ENCODE measurements at places on chromosomes 6 and 20.

- DNase-seq = no peak
These were observed 70.1 kb downstream of the ISM1 start for GRCh38 chr20:13291157-13291556.

GRCh38 chr6:80454197-80454596 is 347.7 kb downstream of the BCKDHB start:
- no peak for DNase-seq

DNA sequence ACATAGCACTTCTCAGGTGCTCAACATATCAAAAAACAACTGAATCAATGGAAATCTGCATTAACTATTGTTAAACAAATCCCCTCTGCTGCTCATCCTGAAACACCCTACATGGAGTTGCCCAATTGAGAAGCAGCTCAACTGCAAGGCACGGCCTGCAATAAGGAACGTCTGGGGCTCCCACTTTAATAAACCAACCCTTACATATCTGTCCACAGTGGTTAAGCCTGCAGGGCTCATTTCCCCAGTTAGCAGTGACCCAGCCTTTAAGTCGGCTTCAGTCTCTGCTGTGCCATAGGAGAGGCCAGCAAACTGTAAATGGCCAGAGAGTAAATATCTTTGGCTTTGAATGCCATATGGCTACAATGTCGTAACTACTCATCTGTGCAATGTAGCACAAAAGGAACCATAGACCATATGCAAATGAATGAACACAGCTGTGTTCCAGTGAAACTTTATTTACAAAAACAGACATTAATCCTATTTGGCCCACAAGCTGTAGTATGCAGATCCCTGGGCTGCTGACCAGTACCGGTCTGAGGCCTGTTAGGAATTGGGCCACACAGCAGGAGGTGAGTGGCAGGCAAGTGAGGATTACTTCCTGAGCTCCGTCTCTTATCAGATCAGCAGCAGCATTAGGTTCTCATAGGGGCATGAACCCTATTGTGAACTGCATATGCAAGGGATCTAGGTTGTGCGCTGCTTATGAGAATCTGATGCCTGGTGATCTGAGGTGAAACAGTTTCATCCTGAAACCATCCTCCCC is 522.7 kb upstream of the CDH4 start:
- no peak for DNase-seq

GRCh38 chr6:159261995-159262394 is 92.8 kb downstream of the FNDC1 start:
- no peak for DNase-seq

DNA sequence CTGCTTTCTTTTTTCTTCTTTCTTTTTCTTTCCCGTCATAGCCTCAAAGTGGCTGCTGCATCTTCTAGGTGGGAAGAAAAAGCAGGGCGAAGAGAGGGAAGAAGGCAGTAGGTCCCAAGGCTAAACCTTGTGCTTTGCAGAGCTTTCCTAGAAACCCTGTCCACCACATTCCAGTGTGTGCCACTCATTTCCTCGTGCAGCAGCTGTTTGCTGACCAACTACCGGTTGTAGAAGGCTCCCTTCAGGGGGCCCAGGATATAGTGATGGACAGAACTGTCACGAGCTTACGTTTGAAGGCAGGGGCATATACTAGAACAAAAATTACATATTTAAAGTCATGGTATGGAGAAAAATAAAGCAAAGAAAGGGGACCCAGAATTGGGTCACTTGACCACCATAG is 103.0 kb downstream of the SASH1 start:
- DNase-seq = no peak

GRCh38 chr6:90406957-90407356 is 110.3 kb upstream of the BACH2 start:
- no peak for DNase-seq
